Ecto neural progenitor cell (in vitro differentiated cells): ENCODE measurements at places on chromosomes 3 and 15.

GRCh38 chr3:45537616-45537969 lies 57.0 kb upstream of the LIMD1 start:
- DNase-seq: no peak

DNA sequence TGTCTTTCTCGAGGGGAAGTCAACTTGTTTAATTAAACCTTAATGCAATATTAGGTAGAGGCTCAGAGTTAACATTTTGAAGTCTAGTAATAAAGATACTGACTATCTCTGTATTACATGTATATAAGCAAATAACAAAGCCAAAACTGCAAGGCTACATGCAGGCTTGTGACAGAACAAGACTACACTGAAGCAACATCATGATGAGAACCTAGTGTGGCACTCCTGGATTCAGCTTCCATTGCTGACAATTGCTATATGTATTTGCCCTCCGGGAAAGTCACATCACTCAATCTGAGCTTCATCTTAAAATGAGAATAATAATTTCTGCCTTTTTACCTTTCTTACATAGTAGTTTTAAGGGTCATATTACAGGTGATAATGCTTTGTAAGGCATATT lies 15.6 kb upstream of the IL1RAP start:
- DNase-seq: no peak

- no peak for DNase-seq
Observed at GRCh38 chr15:82710926-82711490, 1.3 kb upstream of the AP3B2 start.

- no peak for DNase-seq
Observed at GRCh38 chr15:75620058-75620820, 5.3 kb downstream of the SNUPN start.

DNA sequence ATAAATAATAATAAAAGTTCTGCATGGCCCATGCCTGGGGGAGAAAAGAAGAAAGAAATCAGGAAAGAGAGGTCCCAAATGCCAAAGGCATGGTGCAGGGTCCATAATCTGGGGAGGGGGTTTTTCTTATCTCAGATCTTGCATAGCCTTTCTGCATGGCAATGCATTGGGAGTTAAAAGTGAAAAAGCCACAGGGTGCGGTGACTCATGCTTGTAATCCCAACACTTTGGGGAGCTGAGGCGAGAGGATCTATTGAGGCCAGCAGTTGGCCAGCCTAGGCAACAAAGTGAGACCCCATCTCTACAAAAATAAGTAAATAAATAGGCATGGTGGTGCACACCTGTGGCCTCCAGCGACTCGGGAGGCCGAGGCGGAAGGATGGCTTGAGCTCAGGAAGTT lies 76.8 kb upstream of the GATA2 start:
- DNase-seq: no peak

DNA sequence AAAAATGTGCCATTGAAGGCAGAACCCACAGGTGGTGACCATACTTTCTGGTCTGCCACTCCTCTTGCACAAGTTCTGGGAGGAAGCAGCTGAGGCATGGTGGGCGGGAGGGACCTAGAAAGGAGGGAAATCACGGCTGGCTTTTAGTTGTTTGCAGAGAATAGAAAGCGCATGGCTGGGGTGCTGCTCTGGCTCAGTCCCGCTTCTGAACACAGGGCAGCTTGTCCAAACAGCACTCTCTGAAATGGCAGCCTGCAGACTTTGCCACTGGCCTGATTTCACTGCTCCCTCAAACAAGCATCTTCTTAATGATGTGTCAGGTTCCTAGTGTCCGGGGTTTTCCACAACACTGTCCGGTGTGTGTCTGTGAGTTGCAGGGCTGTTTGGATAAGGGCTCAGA lies 76.7 kb downstream of the AAGAB start:
- no peak for DNase-seq

GRCh38 chr15:67125589-67126502 lies 60.4 kb downstream of the SMAD3 start:
- no peak for DNase-seq

DNA sequence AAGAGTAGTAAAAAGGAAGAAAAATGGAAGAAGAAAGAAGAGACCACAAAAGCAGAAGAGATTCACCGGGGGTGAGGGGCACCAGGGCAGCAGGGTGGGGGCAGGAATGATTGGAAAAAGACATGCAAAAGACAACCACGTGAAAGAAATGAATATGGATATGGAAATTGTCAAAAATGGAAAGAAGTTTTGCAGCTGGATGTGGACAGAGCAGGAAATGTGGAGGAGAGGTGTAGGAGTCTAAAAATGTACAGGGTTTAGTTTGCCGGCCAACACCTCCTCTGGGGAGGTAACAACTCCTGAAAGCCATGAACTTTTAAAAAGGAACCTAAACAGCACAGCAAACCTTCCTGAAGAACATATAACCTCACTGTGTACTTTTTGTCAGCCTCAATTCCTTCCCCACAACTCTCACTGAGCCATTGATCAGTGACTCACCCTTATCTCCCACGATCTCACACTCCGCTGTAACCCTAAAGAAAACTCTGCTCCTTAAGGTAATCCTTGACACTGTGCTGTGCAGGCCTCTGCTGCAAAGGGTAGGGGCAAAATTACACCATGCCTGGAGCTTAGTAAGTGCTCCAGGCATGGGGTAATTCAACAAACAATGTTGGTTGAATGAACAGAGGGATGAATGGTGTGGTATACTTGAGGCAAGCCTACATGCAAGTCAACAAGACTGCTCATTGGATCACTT lies 100.2 kb upstream of the BOC start:
- DNase-seq: no peak

DNA sequence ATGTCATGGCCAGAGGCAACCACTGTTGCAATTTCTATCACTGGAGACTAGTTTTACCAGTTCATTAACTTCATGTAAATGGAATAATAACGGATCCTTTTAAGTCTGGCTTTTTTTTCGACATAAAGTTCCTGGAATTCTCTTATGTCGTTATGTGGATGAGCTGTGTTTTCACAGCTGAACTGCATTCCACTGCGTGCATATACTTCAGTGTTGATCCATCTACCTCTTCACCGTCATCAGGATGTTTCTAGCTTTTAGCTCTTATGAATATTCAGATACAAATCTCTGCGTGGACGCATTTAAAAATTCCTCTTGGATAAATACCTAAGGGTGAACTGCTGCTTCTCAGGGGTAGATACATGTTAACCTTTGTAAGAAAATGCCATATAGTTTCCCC lies 15.6 kb upstream of the CYFIP1 start:
- no peak for DNase-seq

DNA sequence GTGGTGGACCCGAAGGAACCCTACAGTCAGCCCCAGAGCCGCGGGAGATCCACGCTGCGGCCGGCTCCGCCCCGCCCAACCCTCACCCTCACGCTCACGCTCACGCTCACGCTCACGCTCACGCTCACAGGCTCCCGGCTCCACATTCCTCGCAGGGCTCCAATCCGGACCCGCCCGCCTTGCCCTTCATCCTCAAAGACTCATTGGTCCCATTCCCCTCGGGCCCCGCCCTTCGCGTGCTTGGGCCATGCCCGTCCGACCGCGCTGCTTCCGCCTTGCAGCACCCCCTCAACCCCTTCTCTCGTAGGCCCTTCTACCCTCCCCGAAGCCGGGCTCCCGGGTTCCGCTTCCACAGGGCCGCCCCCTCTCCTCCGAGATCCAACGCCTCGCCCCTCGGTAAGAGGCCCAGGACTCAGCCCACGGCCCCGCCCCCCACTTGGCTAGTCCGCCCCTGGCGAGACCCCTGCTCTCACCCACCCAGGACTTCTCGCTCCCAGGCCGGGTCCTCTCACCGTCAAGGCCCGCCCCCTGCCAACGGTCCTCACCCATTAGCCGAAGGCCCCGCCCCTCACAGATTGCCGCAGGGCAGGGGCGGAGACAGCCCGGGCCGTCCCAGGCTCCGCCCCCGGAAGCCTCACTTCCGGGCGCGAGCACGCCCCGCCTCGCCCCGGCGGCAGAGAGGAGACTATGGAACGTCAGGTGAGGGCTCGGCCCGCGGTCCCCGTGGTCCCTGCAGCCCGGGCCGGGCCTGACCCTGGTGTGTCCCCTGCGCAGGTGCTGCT lies at the start of gene APEH:
Gene APEH (plus strand): TSS at position 637 of the 782 bp plus-strand sequence. CDS start 51 bp downstream, at position 688.
- DNase-seq: peak; percentile 98

DNA sequence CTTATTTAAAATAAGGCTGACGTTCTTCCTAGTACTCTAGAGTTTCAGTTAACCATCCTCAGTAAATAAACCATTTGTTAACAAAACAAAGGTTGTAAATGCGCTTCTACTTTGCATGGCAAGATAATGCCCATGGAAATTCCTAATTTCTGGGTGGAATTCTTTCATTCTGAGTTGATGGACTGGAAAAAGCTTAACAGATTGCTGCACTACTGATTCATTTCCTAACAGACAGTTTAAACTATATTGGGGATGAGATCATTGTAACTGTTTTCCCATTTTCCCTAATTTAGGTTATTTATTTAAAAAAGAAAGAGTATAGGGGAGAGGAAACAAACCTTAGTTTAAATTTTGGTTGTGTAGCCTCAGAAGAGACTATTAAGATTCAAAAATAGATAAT lies 342.2 kb downstream of the NLGN1 start:
- no peak for DNase-seq

DNA sequence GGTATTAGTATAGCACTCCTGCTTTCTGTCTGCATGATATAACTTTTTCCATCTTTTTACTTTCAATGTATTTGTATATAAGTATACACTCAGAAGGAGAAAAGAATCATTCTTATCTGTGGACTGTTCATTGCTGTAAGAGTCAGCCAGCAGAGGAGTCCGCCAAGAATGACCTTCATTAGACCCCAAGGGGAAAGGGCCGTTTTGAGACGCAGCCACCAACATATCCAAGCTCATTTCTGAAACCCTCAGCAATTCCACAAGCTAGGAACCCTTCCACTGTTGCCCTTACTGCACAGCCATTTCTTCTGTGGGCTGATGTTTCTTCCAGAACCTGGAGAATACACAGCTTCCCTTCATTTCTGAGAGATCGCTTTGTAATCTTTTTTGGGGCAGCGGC lies 301.8 kb downstream of the ADAMTS17 start:
- no peak for DNase-seq

DNA sequence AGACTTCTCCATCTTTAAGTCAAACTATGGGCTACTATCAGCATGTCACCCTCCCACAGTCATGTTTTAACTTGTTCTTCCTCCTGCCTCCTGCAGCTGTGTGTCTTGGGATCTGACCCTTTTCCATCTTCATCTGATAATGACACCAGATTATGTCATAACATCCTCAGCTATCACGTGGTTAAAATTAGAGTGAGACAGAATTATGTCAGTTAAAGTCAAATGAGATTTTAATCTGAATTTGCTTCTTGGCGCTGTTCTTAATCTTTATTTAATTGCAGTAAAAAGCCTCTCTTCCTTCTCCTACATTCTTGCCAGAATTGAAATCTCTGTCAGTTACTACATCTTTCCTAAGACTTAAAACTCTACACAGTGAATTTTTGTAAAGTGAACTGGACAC lies 107.2 kb downstream of the ARPP21 start:
- DNase-seq: no peak

GRCh38 chr15:75177360-75178071 lies 24.2 kb upstream of the C15orf39 start:
- no peak for DNase-seq

GRCh38 chr15:84987949-84988624 lies 6.4 kb downstream of the PDE8A start:
- DNase-seq: no peak
